Activated naive CD8-positive, alpha-beta T cell treated with anti-CD3 and anti-CD28 coated beads, Interleukin-2, amount 10 ng/mL, durations not matched to agents 7 days and 5 days (primary cell): ENCODE measurements at places on chromosomes 13 and 19. TPM values are rescaled to one million over a fixed set of nuclear protein-coding genes. Genes with fewer than 3 reads are reported as not detected.

- no peak for DNase-seq
These were observed 55.0 kb downstream of the CYSLTR2 start for GRCh38 chr13:48708764-48709163.

GRCh38 chr13:50236898-50237318, 221.7 kb downstream of the KCNRG start:
- no peak for DNase-seq

- no peak for DNase-seq
These were observed 9.0 kb downstream of the EPS15L1 start for GRCh38 chr19:16462757-16463250.

- no peak for DNase-seq
These were observed 19.9 kb downstream of the NDFIP2 start for GRCh38 chr13:79500829-79501228.

- no peak for DNase-seq
These were observed 76.2 kb upstream of the TNFSF11 start for GRCh38 chr13:42497798-42498197.

DNA sequence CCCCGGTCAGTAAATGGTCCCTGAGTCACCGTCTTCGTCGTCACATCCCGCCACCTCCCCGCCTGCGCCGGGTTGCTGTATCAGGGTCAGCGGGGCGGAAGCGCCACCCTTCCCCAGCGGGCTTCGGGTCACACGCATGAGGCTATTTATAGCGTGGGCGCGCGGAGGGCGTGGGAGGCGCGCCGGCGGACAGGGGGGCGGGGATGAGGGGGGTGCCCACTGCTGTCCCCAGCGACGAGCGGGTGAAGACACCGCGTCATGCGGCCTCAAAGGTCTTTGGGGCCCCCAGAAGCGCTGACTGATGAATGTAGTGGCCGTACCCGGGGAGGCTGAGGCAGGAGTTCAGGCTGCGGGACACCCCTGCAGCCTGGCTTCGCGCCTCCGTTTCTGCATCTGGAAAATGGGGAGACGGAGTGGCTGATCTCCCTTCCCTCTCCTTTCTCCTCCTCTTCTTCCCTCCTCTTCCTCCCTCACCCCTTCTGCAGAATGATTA, 7.9 kb downstream of the UNC13A start:
- peak; percentile 62 for DNase-seq

DNA sequence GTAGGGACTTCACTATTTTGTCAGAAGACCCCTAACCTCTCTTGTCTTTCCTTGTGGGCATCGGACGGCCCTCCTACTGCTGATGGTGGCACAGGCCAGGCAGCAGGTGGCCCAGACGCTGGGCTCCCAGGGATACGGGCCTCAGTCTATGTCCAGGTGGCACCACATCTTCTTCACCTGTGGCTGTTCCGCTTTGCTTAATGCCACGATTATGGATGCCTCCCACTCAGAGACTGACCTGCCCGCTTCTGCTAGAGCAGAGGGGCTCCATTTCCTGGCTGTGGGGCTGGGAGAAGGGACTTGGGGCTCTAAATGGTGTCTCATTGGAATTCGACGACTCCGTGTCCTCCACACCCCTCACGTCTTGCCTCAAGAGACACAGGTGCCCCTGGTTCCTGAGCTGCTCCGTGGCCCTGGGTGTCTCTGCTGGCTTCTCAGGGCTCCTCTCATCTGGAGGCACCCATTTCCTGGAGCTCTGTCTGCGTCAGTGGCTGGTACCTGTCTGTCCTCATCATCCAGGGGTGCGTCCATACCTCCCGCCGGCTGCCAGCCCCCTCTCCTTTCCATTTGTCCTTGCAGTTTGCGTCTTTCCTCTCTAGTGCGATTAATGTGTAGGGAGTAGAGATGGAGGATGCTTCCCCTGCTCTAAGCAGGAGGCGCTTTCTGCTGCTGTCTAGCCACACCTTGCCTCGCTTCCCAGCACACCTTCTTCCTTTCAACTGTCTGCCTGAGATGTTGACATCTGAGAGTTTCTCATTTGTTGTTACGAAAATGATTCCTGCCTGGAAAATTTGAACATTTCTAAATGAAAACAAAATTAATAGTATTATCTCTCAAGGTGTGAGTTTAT, 63.4 kb downstream of the TEX29 start:
- DNase-seq: peak; percentile 36

- DNase-seq: peak; percentile 6
These were observed 15.0 kb upstream of the MIER2 start for GRCh38 chr19:359653-359925.

DNA sequence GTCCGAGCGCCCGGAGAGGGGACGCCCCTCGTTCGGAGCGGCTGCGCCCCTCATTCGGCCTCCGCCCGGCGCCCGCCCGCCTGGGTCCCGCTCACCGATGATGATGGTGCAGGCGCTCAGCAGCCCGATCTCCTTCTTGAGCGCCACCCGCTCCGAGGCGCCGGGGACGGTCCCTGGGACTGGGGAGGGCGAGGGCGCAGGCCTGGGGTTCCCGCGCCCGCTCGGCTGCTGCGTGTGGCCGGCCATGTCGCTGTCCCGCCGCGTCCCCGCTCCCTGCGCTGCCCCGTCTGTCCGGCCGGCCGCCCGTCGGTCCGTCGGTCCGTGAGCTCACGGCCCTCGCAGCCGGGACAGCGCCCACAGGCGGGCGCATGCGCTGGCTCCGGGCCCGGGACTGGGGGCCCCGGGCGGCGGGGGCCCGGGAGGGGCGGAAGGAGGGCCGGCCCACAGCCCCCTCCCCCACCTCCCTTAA, at the start of gene SLC7A10:
TSS of gene SLC7A10 (minus strand) at position 393 of the 469 bp plus-strand sequence. CDS start at position 246, 147 bp downstream.
- no peak for DNase-seq

GRCh38 chr13:21897161-21897560, 226.3 kb downstream of the FGF9 start:
- DNase-seq: no peak

- DNase-seq: no peak
These were observed 204.4 kb downstream of the LACC1 start for GRCh38 chr13:44084146-44084545.

DNA sequence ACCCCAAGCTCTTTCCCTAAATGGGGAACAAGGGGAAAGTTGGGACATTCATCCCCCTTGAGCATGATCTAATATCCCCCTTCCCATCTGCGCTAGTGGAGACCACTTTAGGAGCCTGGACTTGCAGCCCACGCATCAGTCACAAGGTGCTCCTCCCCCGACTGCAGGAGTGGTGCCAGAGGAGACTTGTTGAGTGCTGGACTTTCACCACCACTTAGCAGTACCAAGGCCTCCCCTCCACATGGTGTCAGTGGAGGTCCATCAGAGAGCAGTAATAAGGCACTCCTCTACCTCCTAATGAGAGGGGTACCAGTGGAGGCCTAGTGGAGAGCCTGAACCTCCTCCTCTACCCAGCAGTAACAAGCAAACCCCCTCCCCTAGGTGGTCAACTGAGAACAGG, 22.5 kb downstream of the CAB39L start:
- no peak for DNase-seq

Gene KANK2
- 7.9 TPM for total RNA-seq

Gene RGCC
- 38.7 TPM for total RNA-seq
